ENCODE measurements at places on chromosomes 4 and X. TPM values are rescaled to one million over a fixed set of nuclear protein-coding genes. Genes with fewer than 3 reads are reported as not detected.

DNA sequence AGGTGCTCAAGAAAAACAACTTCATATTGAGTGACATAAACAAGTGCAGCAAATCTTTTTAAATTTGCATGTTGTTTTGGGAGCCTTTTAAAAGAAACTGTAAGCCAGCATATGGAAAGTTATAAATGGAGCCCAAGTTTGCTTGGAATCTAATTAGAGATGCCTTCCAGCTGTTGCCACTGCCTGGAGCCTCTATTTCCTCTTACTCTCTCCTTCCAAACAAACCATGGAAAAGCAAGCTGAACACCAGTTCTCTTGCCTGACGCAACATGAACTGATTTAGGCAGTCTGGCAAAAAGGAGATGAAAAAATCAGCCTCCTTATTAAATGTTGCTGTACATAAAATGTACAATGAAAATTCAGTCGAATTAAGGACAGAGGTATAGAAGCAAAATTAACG lies 21.5 kb downstream of the ARSJ start:
- no peak for DNase-seq

SPANXA2 gene
- polyA plus RNA-seq: not detected

GRCh38 chrX:69137371-69138117 lies 27.7 kb downstream of the PJA1 start:
- DNase-seq: peak; percentile 68

DNA sequence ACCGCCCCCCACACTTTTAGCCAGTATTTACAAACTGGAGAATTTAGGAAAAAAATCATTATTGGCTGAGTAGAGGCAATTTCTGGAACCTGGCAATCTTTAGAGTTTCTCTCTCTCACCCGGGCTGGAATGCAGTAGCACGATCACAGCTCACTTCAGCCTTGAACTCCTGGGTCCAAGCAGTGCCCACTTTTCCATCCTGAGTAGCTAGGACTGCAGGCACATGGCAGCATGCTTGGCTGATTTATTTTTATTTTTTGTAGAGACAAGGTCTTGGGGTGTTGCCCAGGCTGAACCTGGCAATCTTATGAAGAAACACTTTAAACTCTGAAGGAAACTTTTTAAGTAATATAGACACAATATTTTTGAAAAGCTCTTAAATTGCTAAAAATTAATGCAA lies 120.1 kb downstream of the AFF1 start:
- DNase-seq: no peak

ART3 gene
- polyA plus RNA-seq: not detected

- no peak for DNase-seq
Measured at GRCh38 chr4:173642509-173642908, 112.5 kb upstream of the HAND2 start.

DNA sequence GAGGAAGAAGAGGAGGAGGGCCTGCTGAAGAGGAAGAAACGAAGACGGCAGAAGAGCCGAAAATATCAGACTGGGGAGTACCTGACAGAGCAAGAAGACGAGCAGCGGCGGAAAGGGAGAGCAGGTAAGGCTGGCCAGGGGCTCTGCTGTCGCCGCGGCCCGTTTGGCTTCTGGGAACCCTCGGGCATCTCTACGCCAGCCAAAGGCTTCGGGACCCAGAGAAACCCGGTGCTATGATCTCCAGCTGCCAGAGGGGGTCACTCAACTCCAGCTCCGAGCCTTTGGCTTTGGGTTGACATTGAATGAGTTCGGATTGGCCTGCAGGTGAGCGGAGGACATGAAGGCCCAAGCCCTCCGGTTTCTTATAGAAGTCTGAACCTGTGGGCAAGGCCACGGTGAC lies 42.8 kb downstream of the BCORL1 start:
- DNase-seq: no peak

GRCh38 chrX:82764521-82764920 lies 743.6 kb upstream of the POU3F4 start:
- no peak for DNase-seq

- no peak for DNase-seq
Measured at GRCh38 chr4:31088600-31089230, 368.5 kb downstream of the PCDH7 start.

TEX11 gene
- polyA plus RNA-seq: not detected

CXCL9 gene
- 0.38 TPM for polyA plus RNA-seq

DNA sequence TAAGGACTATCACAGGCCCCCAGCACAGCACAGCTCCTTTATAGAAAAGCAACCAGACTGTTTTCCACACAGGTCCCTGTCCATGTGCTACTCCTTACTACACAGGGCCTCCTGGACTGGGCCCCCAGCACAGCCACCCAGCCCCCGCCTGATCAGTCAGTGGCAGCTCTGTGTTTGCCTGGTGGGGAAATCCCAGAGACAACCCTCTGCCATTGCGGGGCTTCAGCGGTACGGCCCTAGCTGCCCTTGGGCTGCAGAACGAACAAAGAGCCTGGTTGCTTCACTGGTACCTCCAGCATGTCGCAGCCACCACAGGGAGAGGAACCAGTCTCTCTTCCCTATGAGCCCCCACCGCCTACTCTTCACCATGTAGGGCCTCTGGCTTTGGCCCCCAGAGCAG lies 30.7 kb downstream of the CBR4 start:
- DNase-seq: no peak

GRCh38 chr4:73901031-73901430 lies 31.8 kb downstream of the CXCL1 start:
- DNase-seq: no peak

SPANXB1 gene
- polyA plus RNA-seq: not detected

DNA sequence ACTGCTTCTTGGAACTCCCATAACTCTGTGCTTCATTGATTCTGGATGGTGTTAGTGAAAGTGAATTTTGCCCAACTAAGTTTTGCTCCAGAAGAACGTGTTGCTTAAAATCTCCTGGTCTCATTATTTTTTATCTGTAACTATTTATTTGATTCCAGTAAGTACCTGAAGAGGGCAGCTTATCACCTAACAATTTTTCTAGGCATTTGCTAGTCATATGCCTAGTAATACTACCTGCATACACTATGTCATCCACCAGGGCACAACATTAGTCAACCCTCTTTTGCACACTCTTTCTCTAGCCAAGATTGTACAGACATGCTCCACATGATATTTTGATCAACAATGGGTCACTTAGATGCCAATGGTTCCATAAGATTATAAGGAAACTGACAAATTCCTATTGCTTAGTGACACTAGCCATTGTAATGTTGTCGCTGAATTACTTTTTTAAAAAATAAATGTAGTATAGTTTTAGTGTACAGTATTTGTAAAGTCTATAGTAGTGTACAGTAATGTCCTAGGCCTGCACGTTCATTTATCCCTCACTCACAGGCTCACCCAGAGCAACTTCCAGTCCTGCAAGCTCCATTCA lies 499.9 kb upstream of the AADAT start:
- no peak for DNase-seq

CYSLTR1 gene
- polyA plus RNA-seq: 1.9 TPM

GRCh38 chr4:101104312-101105052 lies 242.8 kb downstream of the PPP3CA start:
- no peak for DNase-seq

CENPC gene
- polyA plus RNA-seq: 10.3 TPM

GRCh38 chr4:146059865-146060264 lies 115.7 kb upstream of the LSM6 start:
- no peak for DNase-seq

- DNase-seq: no peak
Measured at GRCh38 chr4:47499700-47500099, 14.6 kb downstream of the ATP10D start.

DNA sequence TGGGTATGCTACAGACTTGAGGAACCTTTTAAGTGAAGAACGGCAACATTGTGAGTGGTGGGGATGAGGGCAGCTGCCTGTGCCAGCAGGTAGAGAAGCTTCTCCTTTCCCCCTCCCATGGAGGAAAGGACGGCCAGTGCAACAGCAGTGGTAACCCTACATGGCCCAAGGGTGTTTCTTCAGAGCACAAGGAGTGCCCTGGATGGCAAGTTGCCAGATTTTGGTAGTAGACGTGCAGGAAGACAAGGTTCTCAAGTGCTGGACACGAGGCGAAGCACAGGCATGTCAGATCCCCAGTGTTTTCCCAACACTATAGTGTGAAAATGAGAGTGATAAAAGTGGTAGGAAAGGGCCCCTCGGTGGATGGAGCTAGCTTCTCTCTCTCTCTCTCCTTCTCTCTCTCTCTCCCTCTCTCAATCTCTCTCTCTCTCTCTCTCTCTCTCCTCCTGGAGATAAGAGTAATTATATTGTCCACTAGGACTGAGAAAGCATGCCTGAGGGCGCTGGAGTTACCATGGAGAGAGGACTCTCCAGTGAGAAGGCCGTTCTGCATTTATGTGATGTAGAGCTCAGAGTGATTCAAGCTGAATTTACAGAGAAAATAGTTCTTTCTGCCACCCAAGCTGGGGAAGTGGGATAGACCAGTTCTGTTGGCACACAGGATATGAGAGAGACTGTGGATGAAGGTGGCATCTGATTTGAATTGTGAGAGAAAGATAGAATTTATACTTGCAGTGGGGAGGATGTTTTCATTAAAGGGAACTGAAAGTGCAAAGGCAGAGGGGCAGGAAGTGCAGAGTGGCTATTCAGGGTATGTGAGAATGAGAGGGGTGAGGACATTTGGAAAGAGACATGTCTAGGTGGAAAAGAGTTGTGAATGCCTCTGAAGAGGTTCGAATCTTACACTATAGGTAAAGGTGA lies 25.7 kb upstream of the TRPC3 start:
- DNase-seq: no peak

DNA sequence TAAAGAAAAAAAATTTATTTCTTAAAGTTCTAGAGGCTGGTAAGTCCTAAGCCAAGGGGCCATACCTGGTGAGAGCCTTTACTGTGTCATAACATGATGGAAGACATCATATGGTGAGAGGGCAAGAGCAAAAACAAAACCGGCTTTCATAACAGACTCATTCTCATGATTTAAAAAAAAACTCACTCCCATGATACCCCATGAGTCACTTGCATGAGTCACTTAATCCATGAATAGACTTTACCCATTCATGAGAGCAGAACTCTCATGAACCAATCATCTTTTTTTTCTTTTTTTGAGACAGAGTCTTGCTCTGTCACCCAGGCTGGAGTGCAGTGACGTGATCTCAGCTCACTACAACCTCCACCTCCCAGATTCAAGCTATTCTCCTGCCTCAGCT lies 369.7 kb upstream of the DIAPH2 start:
- no peak for DNase-seq

GRCh38 chrX:73850124-73851013 lies 287.4 kb downstream of the CHIC1 start:
- DNase-seq: no peak

SPOCK3 gene
- not detected for polyA plus RNA-seq

PDZD4 gene
- polyA plus RNA-seq: 4.4 TPM

ZMAT1 gene
- polyA plus RNA-seq: 5.0 TPM

CSN1S1 gene
- polyA plus RNA-seq: not detected

DNA sequence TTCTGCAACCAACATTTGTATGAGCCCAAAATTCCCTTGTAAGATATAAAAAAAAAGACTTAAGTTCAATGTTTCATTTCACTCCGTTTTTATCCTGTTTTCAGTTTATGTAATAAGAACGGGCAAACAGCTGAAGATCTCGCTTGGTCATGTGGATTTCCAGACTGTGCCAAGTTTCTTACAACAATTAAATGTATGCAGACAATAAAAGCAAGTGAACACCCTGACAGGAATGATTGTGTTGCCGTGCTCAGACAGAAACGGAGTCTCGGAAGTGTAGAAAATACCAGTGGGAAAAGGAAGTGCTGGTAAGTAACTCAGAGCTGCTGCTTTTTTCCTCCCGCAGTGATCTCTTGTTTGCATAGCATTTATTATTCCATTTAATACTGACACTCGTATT lies 2.8 kb downstream of the ANKRD37 start:
- no peak for DNase-seq

DNA sequence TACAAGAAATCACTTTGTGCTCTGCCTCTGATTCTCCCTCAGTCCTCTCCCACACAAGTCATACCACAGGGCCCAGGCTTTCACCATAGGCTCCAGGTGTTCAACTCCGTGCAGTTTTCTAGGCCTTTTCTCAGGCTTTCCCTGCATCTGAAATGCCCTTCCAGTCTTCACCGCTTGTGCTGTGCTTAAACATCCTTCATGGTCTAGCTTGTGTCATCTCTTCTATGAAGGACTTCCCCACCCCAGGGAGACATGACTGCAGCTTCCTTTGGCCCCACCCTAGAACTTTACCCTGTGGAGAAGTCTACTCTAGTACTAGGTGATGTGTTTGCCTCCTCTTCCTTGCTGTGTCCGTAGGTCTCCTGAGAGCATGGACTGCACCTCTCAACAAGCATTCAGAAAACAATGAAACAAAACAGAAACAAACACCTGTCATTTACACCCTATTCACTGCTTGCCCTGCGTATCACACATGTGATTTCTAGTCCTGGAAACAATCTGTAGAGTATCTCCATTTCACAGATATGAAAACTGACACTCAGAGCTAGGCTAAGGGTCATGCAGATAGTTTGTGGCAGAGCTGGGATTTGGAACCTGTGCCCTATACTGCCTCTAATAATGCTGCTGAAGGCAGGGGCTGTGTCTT lies 22.7 kb upstream of the LEF1 start:
- no peak for DNase-seq

PHEX gene
- polyA plus RNA-seq: not detected

GRCh38 chrX:123277347-123277746 lies 93.3 kb downstream of the GRIA3 start:
- no peak for DNase-seq

RNF150 gene
- 2.8 TPM for polyA plus RNA-seq

- no peak for DNase-seq
Measured at GRCh38 chr4:52983563-52984303, 121.6 kb downstream of the RASL11B start.

- DNase-seq: no peak
Measured at GRCh38 chr4:170348945-170349344, 259.2 kb upstream of the AADAT start.

DNA sequence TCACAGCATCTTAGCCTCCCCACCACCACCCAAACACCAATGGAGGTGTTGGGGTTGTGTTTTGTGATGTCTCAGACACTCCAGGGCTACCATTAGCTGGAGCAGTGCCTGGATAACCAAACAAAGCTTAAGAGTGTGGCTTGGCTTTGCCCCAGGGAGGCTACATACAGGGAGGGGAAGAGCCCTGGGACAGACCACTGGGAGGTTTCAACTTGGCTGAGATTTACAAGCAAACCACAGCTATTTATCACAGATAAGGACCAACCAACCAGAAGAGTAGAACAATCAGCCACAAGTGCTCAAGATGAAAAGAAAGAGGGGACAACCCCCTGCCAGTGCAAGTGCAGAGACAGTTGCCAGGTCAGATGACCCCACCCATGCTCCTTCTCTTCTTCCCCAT lies 24.1 kb downstream of the SOX3 start:
- no peak for DNase-seq

Measured in aorta (tissue), 5 donors.